ENCODE measurements at places on chromosomes 11 and 22.

DNA sequence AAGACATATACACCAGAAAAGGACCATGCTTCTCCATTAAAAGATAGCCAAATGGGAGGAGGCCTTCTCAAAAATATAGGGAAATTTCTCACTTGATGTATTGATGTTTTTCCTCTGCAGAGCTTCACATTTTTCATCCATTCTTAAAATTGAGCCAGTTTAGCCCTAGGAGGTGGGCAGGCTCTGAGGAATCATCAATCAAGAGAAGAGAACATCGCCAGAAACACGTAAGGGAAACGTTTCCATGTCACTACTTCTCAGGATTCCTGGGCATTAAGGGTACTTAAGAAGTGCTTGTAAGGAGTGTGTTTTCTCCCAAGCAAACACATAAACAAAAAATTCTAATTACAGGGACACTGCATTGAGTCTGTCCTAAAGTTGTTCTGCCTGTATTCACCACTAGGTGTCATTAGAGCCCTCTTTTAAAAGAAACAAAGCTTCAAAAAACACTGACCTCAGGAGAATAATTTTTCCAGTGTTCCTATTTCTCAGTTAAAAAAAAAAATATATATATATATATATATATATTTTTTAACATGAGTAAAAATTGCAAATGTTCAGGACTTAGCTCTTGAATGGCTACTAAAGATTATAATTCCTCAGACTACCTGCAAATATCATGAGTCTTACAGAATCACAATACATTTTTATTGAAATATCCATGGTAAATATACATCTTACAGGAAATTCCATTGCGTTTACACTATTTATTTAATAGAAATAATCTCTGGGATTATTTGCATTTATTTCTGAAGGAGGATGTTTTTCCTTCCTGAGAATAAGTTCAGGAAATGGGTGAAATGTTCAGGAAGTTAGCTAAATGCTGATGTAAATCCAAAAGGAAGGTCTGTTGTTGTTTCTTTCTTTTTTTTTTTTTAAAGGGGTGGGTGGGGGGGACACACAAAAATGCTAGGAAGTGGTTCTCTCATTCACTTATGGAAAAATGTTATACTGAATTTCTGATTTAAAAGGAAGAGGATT lies 16.0 kb downstream of the FZD4 start:
- DNase-seq, result peak; percentile 80

- DNase-seq, result peak; percentile 69
Observed at GRCh38 chr22:28112548-28113043, 193.5 kb upstream of the PITPNB start.

DNA sequence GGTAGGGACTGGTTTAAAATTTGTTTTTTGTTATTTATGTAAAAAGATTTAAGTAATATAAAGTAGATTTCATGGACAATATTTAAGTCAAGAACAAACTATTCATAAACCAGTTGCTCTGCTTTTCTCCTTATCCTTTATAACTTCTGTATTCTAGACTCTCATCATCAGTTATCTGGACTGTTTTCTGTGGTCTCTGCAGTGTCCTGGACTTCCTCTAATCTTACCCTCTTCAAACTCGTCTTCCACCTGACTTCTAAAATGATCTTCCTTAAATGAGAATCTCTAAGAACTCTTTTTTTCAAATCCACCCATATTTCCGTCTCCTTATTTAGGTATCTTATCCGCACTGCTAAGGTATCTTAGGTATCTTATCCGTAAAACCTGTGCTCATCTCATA lies 8.1 kb downstream of the RRM1 start:
- DNase-seq, result no peak

GRCh38 chr11:62449451-62449851 lies 30.6 kb downstream of the SCGB1A1 start:
- DNase-seq, result no peak

DNA sequence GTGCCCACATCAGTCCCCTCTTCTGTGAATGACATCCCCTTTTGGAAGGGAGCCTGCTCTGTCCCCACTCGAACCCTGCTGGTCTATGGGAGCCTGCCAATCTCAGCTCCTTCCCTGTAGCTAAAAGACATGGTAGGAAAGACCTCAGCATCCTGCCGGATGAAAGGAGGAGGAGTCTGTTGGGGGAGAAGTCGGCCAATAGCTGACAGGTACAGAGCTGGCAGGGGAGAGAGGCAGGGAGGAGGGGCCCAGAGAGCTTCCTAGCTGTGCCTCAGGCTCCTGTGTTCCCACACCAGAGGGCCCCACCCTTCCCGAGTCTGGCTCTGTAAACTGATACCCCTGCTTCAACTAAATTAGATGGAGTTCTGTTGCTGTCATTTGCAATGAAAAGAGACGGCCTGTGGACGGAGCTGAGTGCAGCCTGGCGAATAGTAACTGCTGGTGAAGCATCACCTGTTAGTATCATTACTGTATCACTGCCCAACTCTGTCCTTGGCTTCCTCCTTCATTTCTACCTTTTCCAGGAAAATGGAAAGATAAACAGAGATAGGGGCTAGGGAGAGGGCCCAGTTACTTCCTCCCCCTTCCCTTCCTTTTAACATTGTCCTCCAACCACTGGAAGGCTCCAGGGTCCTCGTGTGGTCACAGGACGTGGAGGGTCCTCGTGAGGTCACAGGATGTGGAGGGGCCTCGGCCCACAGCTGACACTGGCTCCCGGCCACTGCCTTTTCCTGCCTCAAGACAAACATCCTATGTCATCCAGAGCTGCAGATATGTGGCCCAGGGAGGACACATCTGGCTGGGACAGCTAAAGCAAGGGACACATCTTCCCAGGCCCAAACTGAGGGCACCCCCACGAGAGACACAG lies 15.1 kb downstream of the FXYD6 start:
- no peak for DNase-seq

- no peak for DNase-seq
Observed at GRCh38 chr11:110072930-110073329, 20.3 kb upstream of the ZC3H12C start.

- no peak for DNase-seq
Observed at GRCh38 chr11:78289552-78290292, 101.0 kb downstream of the USP35 start.

DNA sequence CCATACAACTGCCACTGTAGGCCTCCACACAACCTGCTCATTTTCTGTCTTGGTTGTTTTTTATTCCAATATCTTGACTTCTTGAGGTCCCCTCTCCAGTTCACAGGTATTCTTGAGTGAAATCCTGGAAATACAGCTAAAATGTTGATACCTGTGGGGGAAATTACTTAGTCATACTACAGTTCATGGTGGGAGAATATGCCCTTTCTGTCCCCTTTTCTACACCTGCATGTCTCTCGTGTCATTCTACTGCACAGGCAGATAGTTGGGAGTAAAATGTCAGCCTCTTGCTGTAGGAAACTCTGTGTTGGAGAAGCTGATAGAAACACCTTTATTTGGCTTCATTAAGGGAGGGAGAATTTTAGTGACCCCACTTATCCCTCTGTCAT lies 4.6 kb downstream of the OOSP4A start:
- DNase-seq, result no peak

- no peak for DNase-seq
Observed at GRCh38 chr11:56906683-56907148, 82.0 kb upstream of the OR5AK2 start.

GRCh38 chr11:59901306-59901705 lies 22.7 kb downstream of the OOSP3 start:
- DNase-seq, result peak; percentile 91

DNA sequence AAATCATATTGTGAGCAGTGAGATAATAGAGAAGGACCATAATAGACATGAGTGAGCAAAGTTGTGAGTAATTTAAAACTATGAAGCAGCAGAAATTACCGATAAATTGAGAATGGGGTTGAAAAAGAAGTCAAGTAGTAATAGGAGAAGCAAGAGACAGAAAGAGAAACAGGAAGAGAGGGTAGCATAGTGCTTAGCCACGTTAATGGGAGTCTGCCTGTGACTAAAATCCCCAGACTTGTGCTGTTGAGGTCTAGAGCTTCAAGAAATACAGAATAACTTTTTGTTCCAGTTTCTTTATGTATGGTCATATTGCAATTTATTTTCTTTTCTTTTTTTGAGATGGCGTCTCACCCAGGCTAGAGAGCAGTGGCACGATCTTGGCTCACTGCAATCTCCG lies 368.7 kb downstream of the METTL15 start:
- DNase-seq, result no peak

DNA sequence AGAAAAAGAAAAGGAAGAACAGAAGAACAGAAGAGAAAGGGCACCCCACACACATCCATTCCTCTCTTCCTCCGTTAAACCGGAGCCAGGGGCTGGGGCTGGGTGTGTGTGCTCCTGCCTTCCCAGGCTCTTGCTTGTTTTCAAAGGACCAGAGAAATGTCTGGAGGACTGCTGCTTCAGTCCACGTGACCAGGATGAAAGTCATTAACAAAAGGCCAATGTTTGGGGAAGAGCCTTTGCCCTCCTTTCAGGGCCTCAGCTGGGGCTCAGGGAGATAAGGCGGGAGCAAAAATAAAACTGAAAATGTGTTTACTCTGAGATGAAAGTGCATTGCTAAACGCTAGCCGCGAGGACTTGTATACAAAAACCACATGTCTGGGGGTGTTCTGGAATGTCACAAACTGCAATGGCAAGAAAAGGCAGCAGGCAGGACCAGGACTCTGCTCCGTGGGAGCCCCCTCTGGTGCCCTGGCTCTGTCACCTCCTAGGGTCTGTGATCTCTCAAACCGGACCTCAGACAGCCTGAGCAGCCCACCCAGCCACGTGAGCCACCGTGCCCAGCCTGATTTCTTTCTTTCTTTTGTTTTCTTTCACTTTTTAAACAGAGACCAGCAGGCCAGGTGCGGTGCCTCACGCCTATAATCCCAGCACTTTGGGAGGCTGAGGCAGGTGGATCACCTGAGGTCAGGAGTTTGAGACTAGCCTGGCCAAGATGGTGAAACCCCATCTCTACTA lies 31.6 kb upstream of the MYH9 start:
- DNase-seq, result peak; percentile 78

- DNase-seq, result no peak
Observed at GRCh38 chr11:71543866-71544265, 4.4 kb upstream of the KRTAP5-9 start.

- no peak for DNase-seq
Observed at GRCh38 chr11:45224766-45225165, 61.4 kb downstream of the SYT13 start.

GRCh38 chr11:120248551-120249278 lies 8.8 kb downstream of the POU2F3 start:
- peak; percentile 14 for DNase-seq

DNA sequence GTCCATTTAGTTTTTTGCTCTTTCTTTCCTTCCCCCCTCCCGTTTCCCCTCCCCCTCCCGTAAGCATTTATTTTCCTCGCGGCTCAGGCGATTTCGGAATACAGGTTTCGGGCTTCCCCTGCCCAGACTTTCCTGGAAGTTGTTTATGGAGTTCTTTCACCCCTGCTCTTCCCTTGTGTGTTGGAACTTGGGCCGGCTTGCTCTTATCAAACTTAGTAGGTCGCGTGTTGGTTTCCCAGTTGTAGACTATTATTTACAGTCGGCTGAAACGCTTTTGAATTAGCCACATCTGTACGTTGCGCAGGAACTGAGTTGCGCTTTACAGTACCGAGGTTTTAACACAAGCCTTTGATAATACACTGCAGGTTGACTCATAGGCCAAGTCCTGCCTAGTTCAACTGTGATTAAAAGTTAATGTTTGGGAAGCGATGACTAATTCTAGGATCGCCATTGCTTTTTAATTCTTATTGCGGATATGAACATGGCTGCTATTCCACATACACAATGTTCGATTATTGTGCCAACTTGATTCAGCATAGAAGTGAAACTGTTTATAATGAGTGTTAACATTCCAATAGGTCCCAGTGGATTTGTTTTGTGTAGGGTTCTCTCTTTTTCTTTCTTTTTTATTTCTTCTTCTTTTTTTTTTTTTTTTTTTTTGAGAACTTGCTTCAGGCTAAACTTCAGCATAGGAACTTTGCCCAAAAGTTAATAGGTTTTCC lies 1.7 kb downstream of the YAP1 start:
- DNase-seq, result peak; percentile 88

DNA sequence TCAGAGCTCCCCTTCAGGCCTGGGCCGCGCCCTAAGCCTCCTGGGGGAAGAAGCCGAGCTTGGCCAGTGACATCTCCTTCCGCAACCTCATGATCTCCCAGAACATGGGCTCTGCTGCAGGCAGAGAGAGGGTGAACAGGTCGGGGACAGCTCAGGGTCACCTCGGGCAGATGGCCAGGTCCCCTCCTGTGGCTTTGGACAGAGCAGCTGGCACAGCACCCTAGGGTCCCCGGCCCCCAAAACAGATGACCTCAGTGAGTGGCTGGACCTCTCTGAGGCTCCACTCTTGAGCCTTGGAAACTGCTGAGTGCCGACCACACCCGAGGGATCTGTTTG lies 6.9 kb upstream of the FADS3 start:
- no peak for DNase-seq

- no peak for DNase-seq
Observed at GRCh38 chr22:20099099-20099711, 16.7 kb upstream of the RANBP1 start.

DNA sequence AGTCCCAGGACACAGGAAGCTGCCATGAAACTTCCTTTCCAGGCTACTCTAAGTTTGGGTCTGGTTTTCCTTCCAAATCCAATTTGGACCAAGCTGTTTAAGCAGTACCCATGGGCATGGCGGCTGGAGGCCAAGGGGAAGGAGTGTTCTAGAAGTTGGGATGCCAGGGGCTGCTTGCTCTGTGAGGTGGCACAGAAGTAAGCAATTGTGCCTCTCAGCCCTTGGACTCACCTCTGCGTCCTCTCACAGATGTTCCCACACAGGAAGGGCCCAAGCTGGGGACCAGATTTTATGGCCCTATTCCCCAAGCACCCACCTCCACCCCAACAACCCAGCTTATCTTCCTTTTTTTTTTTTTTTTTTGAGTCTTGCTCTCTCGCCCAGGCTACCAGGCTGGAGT lies 3.5 kb upstream of the DGAT2 start:
- no peak for DNase-seq

GRCh38 chr11:95242091-95242844 lies 11.3 kb upstream of the SESN3 start:
- no peak for DNase-seq

- DNase-seq, result no peak
Observed at GRCh38 chr11:70100280-70100603, 22.1 kb downstream of the ANO1 start.

GRCh38 chr11:64088162-64089026 lies 52.7 kb downstream of the FLRT1 start:
- DNase-seq, result no peak

- no peak for DNase-seq
Observed at GRCh38 chr11:61011229-61011870, 39.9 kb downstream of the CD6 start.

GRCh38 chr11:31903225-31904074 lies 92.3 kb upstream of the PAX6 start:
- DNase-seq, result no peak

DNA sequence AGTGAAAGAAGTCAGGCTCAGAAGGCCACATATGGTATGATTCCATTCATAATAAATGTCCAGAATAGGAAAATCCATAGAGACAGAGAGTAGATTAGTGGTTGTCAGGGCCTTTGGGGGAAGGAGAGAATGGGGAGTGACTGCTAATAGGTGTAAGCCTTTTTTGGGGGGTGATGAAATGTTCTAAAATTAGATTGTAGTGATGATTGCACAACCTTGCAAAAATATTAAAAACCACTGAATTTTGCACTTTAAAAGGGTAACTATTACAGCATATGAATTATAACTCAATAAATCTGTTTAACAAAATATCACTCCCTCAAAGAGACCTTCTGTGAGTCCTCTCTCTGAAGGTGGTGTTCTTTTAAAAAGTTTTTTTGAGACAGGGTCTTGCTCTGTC lies 72.3 kb upstream of the GRK3 start:
- DNase-seq, result no peak
